ENCODE measurements at places on chromosomes 7 and 10.

- DNase-seq: no peak
These were observed 102.9 kb upstream of the CCDC6 start for GRCh38 chr10:60009276-60009675.

DNA sequence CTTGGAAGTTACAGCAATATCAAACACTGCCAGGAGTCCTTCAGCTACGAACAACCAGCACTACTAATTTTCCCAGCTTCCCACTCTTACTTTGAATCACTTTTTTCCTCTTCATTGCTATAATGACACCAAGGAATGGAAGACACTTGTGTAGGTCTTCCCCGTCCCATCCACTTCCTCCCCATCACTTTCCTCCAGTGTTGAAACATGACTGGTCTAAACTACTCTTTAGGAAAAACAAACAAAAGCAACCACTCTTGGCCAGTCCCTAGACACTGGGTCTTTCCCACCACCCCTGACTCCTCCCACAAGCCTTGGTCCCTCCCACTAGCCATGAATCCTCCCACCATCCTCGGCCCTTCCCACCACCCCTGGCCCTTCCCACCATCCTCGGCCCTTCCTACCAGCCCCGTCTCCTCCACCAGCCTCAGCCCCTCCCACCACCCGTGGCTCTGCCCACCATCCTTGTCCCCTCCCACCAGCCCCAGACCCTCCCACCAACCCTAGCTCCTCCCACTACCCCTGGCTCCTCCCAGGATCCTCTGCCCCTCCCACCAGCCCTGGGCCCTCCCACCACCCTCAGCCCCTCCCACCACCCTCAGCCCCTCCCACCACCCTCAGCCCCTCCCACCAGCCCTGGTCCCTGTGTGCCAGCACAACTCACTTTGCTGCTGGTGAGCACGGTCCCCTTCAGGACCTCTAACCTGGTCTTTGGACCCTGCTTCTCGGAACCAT is 68.5 kb downstream of the CXCL12 start:
- DNase-seq: no peak

GRCh38 chr7:12158334-12159060 is 52.6 kb upstream of the TMEM106B start:
- no peak for DNase-seq

DNA sequence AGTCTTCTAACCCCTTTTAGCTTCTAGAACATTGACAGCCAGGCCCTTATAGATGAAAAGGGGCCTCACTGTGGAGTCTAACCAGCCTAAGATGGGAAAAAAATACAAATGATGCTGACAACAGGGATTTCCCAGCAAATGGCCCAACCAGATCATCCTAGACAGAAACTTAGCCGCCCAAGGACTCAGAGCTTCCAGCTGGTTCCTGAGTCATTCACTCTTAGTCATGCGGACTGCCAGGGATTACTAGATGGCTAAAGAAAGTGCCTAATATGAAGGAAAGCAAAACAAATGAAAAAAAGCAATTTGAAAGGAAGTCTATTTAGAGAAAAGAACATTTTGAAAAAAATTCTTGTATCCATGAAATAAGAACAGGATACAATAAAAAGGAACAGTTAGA is 23.7 kb downstream of the TSPAN14 start:
- no peak for DNase-seq

DNA sequence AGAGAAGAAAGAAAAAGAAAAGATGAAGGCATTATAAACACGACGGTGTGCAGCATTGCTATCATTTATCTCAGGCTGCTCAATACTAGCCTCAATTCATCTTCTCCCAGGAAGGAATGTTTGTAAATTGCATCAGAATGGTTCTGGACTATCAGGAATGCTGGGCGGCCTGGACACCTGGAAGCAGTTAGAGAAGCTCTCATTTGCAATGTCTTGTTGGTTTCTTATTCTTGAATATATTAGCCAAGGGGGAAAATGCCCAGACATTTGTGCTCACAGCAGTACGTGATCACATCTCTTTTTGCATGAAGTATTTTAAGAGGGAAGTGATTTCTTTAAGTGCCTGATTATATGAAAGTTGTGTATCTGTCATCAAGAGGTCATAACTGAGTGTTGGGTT is 85.6 kb upstream of the IMMP2L start:
- DNase-seq: no peak

GRCh38 chr7:65477326-65477725 is 103.7 kb downstream of the ZNF92 start:
- no peak for DNase-seq

- no peak for DNase-seq
These were observed 66.5 kb downstream of the AFAP1L2 start for GRCh38 chr10:114337510-114338462.

GRCh38 chr10:80697926-80698325 is 160.2 kb downstream of the SH2D4B start:
- DNase-seq: no peak

- no peak for DNase-seq
These were observed 119.8 kb downstream of the CACNA2D1 start for GRCh38 chr7:82323806-82324205.

DNA sequence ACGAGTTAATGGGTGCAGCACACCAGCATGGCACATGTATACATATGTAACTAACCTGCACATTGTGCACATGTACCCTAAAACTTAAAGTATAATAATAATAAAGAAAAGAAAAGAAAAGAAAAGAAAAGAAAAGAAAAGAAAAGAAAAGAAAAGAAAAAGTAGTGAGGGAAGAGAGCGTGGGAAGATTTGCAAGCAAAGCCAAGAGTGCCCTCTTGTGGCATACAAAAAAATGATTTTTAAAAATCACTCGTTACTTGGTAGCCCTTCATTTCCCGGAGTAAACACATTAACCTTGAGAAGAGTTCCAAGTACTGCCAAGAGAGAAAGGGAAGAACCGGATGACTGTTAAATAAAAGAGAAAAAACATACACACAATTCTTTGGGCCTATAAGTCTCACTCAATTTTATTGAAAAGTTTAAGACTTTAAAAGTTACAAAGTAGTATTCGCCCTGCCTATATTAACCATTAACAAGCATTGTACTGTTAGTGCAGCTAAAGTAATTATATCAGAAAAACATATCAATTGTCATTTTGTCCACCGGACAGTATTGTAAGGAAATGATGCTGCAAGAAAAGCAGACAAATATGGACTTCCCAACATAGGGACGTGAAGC is 6.2 kb upstream of the CH25H start:
- DNase-seq: no peak

- DNase-seq: no peak
These were observed 126.6 kb downstream of the SORBS1 start for GRCh38 chr10:95434583-95434982.

DNA sequence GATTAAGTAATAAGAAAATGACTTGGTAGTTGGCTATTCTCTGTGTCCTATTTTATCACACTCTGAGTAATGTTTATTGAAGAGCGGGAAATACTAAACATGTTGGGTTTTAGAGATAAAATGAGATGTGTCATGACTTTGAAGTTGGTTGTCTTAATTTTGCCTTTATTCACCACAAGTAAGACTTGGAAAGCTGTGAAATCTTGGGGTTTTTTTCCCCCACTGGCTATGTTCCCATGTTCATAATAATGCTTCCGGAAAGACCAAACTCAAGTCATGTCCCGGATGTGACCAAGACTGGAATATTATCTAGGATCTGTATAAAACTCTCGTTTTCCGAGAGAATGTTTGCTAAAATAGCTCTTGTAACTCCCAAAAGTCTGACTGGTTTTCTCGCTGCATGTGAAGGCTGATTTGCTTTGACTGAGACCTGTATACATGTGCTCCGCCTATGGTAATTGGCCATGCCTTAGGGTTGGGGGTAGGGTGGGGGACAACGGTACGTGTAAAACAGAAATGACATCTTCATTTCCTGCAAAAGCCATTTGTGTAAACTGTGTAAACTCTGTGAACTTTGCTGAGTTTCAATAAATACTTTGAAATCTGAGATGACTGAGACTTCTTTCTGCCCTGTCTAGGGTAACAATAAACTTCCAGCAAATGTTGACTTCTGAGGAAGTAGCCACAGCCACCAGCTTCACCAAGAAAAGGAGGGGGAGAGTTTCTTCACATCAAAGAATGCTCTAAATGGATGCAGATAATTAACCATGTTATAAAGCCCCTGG is 169.6 kb downstream of the ZNF365 start:
- no peak for DNase-seq

DNA sequence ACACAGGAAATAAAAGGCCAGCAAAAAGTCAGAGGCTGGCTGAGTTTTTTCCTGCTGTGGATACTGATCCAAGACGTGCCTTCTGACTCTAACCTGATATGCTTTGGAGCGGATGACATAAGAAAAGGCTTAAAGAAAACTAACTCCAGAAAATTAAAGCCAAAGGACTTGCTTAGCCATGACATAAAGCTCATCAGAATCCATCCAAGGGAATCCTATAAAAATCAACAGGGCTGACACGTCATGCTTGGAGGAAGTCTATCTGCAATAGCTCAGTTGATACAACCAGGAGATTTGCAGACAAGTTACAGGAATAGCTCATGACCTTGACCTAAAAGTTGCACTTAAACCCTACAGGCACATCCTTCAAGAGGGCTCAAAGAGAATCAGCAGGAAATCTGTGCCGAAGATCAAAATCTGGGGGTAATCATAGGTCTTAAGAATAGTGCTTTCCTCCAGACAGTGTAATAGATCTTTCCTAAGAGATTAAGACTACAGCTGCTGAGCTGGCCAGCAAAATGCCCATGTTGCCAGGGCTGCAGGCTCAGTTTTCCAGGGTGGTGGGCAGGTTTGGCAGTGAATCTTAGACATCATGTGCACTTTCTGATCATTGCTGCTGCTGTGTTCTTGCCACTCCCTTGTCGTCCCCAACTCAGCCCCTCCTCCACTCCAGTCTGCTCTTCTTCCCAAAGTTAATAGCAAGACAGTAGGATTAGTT is 111.5 kb upstream of the SVIL start:
- no peak for DNase-seq

DNA sequence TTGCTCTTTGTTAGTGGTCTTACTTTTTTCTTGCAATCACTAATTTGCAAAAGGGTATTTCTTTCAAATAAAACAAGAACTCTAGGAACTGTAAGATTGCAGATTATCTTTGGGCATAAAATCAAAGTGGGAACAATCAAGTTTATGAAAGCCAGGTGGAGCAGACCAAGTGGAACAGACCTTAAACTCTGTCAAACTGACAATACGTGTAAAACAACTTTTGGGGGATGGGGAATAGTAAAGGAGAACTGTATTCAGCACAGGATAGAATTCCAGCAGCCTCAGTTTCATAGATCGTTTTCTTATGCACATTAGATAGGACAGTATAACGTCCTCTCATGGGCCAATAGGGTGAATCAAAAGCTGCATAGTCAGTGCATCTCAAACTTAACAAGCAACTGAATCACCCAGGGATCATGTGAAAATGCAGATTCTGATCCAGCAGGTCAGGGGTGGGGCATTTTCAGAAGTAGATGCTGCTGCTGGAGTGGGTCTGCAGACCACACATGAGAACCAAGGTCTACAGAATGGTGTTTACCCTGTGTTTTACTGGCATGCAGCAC is 120.7 kb downstream of the PIP4K2A start:
- DNase-seq: no peak

GRCh38 chr7:13803134-13803533 is 186.3 kb downstream of the ETV1 start:
- DNase-seq: no peak

GRCh38 chr7:98745722-98746318 is 124.0 kb downstream of the TMEM130 start:
- DNase-seq: peak; percentile 52

- no peak for DNase-seq
These were observed 1204.1 kb upstream of the AUTS2 start for GRCh38 chr7:68394131-68394530.

DNA sequence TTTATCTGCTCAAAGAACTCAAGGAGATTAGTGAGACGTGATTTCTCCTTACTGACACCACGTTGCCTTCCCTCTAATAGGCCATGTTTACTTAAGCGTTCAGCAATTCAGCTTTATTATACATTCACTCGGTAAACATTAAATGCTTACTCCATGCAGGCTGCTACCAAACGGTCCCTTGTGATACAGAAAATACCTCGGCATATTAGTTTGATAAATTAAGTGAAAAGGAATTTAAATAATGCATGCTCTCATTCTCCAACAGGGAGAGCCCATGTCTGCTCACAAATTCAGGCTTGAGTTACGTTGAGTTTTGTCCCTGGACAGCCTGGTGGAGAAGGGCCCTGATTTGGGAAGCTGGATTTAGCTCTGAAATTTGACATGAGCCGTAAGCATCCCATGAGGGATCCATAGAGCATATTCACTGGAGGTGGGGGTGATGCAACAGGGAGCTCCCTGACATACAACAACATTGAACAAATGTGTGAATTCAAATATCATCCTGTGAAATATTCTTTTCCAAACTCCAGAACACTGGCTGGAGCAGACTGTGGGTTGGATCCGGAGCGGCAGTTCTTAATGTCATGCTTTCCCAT is 86.3 kb downstream of the TBXAS1 start:
- DNase-seq: no peak

DNA sequence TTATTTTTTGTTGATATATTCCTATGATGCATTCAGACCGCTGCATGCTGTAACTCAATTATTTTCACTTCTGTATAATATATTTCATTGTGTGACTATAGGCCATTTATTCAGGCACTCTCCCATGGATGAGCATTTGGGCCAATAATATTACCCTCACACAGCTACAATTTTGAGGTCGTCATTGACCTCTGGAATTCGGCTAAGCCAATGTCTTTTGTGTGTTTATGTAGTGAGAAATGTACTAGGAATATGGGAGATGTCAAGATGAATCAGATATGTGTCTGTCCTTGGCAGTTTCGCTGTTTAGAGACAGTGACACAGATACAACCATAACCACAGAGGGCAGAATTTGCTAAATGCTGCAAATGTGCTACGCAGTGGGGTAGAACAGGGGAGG is 474.2 kb downstream of the ADRA2A start:
- no peak for DNase-seq

DNA sequence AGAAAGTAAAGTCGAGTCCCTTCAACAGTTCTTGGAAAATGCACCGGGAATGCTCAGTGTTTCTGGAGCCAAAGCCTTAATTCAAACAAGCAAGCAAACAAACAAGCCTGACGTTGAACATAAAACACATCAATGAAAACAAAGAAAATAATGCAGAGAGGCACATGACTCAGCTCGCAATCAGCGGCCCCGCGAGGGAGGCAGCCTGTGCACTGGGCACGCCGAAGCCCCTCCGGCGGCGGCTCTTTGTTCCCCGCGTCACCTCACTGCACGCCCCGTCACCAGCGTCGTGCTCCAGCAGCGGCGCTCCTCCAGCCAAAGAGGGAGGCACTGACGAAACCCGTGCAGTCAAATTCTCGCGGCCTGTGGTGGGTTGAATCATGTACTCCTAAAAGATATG is 151.5 kb downstream of the DNAJB6 start:
- no peak for DNase-seq

DNA sequence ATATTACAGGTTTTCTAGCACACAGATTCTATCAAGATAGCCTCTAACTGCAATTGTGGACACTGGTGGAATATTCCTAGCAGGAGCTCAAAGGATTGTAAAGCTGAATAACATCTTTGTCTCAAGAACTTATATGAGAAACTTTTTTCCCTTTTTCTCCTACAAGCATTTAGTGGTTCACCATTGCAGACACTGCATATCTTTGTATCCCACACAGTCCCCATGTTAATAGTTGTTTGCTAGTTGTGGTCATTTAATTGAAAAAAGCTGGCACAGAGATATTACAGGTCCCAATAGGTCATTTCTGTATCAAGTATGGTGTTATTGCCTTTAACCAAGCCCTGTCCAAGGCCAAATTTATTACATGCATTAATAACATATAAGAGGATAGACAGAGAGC is 226.2 kb upstream of the TCF7L2 start:
- no peak for DNase-seq
